Central memory CD4-positive, alpha-beta T cell (primary cell): ENCODE measurements at places on chromosomes 1 and 21.

DNA sequence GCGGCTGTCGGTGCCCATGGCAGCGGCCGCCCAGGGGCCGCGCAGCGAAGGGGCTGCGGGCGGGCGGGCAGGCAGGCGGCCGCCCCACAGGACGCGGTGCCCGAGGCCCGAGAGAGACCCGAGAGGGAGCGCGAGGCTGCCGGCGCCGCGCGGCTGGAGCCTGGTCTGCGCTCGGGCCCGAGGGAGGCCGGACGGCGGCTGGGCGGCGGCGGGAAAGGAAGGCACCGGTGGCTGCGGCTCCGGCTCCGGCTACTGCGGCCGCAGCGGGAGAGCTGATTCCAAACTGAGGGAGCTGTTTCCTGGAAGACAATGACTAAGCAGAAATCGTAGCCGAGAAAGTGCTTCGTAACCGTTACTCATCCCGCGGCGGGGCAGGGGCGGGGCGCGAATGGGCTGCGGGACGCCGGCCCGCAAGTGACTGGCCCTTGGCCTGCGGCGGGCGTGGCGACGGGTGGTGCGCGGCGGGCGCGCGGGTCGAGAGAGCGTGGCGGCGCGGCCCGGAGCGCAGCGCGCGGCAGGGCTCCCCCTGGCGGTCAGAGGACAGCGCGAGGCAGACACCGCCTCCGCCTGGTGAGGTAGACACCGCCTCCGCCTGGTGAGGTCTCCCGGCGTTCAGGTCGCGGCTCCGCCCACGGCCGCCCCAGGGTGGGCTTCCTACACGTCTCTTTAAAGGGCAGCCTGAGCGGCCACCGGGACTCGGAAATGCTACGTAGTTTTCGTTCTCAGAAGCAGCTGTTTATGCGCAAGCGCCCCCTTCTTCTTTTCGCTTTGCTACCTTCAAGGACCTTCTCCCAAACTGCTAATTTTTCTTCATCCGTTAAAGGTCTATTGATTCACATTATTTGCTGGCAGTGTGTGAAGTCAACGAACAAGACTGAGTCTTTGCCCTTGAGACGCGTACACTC lies at the start of gene GCLM:
Gene GCLM, minus strand, starts transcription at position 285 of the 905 bp plus-strand sequence. Its CDS starts 267 bp downstream, at position 18.
- peak; percentile 86 for DNase-seq

DNA sequence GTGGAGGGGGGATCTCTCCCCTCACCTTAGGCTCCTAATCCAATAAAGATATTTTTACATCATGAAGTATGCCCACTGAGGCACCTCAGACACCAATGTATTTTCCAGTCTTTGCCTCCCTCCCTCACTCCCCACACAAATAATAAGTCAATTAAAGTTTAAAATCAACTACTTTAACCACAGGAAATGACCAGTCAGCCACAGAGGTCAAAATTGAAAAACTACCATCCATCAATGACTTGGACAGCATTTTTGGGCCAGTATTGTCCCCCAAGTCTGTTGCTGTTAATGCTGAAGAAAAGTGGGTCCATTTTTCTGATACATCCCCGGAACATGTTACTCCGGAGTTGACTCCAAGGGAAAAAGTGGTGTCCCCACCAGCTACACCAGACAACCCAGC lies 70.6 kb upstream of the DYNLT5 start:
- DNase-seq, result no peak

DNA sequence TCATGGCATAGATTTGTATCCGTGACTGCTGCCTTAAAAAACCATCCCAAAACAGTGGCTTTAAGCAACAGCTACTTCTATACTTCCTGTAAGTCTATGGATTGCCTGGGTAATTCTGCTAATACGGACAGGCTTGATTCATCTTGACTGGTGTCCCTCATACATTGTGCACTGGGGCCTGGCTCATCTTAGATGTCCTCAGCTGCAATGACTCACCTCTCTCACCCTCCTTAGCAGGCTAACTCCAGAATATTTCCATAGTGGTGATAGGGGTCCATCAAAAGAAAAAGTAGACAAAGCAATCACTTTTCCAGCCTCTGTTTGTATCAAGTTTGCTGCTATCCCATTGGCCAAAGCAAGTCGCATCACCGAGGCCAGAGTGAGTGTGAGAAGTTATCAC lies 409.1 kb upstream of the KAZN start:
- DNase-seq, result no peak

DNA sequence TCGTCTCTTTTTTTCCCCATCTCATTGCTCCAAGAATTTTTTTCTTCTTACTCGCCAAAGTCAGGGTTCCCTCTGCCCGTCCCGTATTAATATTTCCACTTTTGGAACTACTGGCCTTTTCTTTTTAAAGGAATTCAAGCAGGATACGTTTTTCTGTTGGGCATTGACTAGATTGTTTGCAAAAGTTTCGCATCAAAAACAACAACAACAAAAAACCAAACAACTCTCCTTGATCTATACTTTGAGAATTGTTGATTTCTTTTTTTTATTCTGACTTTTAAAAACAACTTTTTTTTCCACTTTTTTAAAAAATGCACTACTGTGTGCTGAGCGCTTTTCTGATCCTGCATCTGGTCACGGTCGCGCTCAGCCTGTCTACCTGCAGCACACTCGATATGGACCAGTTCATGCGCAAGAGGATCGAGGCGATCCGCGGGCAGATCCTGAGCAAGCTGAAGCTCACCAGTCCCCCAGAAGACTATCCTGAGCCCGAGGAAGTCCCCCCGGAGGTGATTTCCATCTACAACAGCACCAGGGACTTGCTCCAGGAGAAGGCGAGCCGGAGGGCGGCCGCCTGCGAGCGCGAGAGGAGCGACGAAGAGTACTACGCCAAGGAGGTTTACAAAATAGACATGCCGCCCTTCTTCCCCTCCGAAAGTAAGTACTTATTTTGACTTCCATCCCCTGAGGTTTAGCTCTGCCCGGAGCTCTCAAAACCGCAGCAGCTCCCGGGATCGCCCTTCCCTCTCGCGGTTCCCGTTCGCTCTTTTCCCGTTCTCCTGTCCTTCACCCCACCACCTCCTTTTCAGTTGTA lies 1.5 kb downstream of the TGFB2 start:
- DNase-seq, result no peak

DNA sequence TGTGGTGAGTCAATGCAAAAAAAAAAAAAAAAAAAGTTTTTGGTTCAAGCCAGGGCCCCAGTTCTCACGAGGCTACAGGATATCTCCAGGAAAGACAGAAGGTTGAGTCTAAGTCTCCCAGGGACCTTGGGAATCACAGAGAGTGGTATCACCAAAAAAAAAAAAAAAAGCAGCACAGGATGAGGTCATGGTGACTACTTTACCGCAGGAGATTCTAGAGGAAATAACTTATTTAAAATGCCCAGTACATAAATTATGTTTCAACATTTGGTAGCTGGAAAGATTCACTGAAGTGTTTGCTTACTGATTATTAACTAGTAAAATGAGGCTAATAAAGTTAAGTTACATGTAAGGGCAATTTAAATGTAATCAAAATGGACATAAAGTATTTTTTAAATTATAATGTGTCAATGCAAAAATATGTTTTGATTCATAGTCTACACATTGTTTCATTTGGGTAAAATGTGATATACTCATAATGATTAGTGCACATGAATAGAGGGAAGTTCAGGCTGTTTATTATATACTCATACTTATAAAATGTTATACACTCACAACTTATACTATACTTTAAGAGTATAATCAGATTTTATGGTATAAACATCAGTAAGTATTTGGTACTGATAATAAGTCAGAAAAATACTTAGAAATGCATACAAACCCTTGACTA lies 84.1 kb downstream of the PLPPR5 start:
- DNase-seq, result no peak
